Stimulated activated CD4-positive, alpha-beta T cell treated with anti-CD3 and anti-CD28 coated beads, Interleukin-1b, Interleukin-23, amount 100 ng/mL, for 1 hour (primary cell): ENCODE measurements at places on chromosomes 3 and 15.

GRCh38 chr3:178810181-178810580 is 261.4 kb downstream of the ZMAT3 start:
- no peak for DNase-seq

DNA sequence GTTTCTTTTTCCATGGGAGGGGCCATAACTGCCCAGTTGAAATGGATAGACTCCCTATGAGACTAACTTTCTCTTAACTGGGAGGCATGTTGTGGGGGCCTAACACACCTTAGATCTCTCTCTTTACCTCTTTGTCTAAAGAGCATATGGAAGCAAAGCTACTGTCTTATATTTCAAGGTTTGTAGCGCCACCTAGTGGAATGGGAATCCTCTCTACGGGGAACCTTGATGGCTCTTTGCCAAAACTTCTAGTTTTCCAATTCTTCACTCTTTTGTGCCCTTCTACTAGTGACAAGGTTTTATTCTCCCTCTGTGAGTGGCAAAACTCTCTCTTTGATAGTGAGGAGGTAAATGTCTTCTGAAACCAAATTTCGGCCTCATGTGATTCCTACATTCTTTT is 1030.4 kb upstream of the CADM2 start:
- no peak for DNase-seq

- DNase-seq: no peak
Observed at GRCh38 chr15:29034593-29035335, 149.0 kb downstream of the APBA2 start.

GRCh38 chr3:20069178-20069532 is 28.9 kb downstream of the KAT2B start:
- DNase-seq: no peak

GRCh38 chr3:129658110-129658843 is 51.8 kb upstream of the PLXND1 start:
- no peak for DNase-seq

DNA sequence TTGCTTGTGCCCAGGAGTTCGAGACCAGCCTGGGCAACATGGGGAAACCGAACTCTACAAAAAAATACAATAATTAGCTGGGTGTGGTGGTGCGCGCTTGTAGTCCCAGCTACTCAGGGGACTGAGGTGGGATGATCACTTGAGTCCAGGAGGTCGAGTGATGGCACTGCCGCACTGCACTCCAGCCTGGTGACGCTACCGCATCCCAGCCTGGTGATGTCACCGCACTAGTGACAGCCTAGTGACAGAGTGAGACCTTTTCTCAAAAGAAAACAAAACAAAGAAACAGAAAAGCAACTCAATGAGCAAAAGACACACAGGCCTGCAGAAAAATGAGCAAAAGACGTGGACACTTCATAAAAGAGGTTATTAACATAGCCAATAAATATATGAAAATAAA is 19.9 kb upstream of the SYNM start:
- no peak for DNase-seq

DNA sequence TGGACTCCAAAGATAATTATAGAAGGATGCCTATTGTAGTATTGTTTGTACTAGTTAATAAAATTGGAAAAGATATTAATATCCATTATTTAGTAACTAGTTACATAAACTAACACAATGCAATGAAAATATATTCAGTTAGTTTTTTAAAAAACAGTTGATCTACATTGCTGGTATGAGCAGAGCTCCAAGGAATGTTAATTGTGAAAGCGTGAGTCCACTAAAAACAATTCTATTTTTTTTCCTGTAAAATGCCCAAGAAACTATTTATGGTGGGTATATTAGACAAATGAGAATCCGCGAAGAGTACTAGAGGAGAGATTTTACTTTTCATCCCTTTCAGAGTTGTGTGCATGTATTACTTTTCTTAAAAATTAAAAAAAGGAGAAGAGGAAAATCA is 104.3 kb downstream of the MCTP2 start:
- DNase-seq: no peak

GRCh38 chr3:32836601-32837000 is 18.8 kb downstream of the TRIM71 start:
- no peak for DNase-seq

- no peak for DNase-seq
Observed at GRCh38 chr15:96160269-96160668, 170.2 kb upstream of the NR2F2 start.
